Sciatic nerve (tissue), 2 donors: ENCODE measurements at places on chromosomes 12 and 14. TPM values are rescaled to one million over a fixed set of nuclear protein-coding genes. Genes with fewer than 3 reads are reported as not detected.

The LBHD2 gene
- total RNA-seq, result not detected

The CAPZA3 gene
- not detected for total RNA-seq

The PLBD1 gene
- 17.1 TPM for total RNA-seq

The SPIC gene
- total RNA-seq, result 0.40 TPM

The FBLN5 gene
- 172 TPM for total RNA-seq

The ORAI1 gene
- 14.0 TPM for total RNA-seq

The RNASE8 gene
- total RNA-seq, result not detected

The MMP19 gene
- 9.1 TPM for total RNA-seq

The AICDA gene
- total RNA-seq, result 0.40 TPM

The CATSPERB gene
- total RNA-seq, result 0.36 TPM

The CMTM5 gene
- total RNA-seq, result 75.3 TPM

The AKAP5 gene
- 0.36 TPM for total RNA-seq

The ABCD2 gene
- 1.5 TPM for total RNA-seq

The RTL1 gene
- total RNA-seq, result not detected

The EFS gene
- 46.6 TPM for total RNA-seq

The C1S gene
- total RNA-seq, result 662 TPM

The RPGRIP1 gene
- total RNA-seq, result 0.45 TPM
